ENCODE measurements at places on chromosomes 2 and 18.

GRCh38 chr2:106899786-106900530, 14.0 kb upstream of the ST6GAL2 start:
- DNase-seq: no peak

DNA sequence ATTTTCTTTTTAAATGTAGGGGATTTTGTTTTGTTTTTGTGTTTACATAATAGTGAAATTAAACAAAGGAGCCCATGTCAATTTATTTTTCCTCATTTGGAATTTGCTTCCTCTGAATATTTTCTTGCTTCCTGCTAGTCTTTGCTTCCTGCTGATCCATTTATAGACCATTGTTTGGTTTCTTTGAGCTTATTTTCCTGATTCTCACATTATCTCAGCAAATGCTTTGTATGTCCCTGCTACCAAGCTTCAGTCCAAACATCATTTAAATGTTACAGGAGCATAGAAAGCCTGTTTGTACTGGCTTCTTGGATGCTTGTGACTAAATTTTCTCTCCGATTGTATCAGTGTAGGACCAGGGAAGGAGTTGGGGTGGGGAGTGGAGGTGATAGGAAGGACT, 127.3 kb upstream of the IL1R2 start:
- DNase-seq: no peak

DNA sequence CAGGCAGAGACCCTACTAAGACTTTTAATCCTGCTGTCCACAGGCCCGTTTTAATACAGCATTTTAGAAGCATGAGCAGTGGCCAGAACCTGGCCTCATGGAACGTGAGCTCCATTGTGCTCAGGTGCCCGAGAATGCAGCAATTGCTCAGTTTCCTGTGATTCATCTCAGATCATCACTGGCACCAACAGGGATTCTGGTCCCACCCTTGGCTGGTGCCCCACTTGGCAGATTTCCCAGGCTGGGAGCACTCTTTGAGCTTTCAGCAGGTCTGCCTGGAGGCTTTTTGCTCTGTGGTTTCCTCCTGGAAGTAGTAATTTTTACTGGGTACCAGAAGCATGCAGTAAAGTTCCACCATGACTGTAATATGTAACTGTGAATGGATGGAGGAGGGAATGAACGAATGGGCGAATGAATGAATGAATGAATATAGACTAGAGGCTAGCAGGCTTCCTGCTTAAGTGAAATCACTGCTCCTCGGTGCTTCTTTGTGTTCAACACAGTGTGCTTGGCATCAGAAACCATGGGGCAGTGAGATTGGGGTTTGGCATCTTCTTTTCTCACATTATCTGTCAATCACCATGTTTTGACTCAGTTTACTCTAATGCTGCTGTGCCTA, 312.9 kb downstream of the PRKCE start:
- DNase-seq: peak; percentile 99

GRCh38 chr2:216942016-216942415, 82.2 kb upstream of the TNP1 start:
- DNase-seq: no peak

- DNase-seq: no peak
Measured at GRCh38 chr2:125185691-125186270, 1160.7 kb downstream of the CNTNAP5 start.

Data from PC-9 (cell line).